ENCODE measurements at places on chromosomes 3 and 15.
A peak's percentile ranks its signal among the peaks of the same experiment; 100 is the strongest.

- DNase-seq, result no peak
These were observed 9.8 kb downstream of the RAB27A start for GRCh38 chr15:55279746-55280351.

GRCh38 chr3:108486338-108486737 is 24.1 kb downstream of the MYH15 start:
- DNase-seq, result no peak

DNA sequence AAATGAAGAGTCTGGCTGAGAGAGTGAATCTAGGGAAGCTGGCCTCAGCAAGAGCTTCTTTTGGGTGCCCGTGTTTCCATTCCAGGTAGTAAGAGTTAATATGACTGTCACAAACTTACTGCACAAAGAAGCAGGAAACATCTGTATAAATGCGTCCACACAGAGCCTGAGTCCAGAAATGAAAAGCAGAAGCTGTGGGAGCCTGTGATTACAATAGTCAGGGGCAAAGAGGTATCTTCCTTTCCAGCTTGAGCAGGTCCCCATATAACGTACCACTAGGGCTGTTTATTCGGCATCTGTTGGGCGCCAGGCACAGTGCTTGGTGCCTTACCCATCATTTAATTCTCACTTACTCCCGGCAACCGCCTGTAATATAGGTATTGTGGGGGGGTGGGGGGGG is 40.5 kb upstream of the B3GNT5 start:
- DNase-seq, result no peak

DNA sequence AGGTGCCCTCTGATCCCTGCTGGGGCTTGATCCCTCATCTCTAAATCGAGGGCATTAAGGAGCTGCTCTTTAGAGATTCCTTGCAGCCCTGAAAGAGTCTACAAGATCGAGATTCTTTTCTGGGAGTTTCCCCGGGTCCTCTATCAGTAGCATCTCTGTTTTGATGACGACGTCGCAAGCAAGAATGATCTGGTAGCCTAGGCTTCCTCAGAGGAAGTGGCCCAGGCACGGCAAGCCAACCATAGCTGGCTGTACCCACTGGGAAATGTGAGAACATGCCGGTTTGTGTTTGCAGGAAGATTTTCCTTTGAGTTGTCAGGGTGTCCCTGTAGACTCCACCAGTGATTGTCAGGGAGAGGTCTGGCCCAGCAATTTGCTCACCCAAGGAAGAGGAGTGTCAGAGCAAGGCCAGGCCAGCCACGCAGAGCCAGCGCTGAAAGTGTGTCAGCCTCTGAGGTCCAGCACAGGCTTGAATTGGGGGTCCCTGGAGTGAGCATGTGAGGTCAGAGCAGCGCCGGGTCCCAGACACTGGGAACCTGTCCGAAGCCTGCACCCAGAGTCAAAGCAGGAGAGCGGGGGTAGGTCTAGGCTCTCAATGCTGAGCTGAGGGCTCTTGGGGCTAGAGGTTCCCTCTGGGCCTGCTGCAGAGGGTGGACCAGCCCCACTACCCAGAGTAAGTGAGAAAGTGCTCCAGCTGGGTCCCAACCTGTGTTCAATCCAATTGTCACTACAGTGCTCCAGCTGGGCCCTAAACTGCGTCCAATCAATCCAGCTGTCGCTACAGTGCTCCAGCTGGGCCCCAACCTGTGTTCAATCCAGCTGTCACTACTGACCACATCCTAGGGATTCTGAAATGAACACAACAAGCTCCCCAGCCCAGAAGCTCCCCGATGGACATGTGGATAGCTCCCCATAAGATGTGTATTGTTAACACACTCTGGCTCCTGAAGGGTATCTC is 95.7 kb downstream of the CHDH start:
- no peak for DNase-seq

DNA sequence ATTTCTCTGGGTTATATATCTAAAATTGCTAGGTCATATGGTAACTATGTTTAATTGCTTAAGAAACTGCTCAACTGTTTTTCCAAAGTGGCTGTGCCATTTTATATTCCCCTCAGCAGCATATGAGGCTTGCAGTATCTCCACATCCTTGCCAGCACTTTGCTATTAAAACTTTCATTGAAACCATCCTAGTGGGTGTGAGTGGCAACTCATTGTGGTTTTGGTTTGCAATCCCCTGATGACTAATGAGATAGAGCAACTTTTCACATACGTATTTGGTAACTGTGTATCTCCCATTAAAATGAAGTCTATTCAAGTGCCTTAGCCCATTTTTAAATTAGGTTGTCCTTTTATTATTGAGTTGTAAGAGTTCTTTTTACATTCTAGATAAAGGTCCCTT is 17.3 kb downstream of the KPNA1 start:
- no peak for DNase-seq

GRCh38 chr15:88624156-88624970 is 3.2 kb downstream of the AEN start:
- DNase-seq, result no peak

DNA sequence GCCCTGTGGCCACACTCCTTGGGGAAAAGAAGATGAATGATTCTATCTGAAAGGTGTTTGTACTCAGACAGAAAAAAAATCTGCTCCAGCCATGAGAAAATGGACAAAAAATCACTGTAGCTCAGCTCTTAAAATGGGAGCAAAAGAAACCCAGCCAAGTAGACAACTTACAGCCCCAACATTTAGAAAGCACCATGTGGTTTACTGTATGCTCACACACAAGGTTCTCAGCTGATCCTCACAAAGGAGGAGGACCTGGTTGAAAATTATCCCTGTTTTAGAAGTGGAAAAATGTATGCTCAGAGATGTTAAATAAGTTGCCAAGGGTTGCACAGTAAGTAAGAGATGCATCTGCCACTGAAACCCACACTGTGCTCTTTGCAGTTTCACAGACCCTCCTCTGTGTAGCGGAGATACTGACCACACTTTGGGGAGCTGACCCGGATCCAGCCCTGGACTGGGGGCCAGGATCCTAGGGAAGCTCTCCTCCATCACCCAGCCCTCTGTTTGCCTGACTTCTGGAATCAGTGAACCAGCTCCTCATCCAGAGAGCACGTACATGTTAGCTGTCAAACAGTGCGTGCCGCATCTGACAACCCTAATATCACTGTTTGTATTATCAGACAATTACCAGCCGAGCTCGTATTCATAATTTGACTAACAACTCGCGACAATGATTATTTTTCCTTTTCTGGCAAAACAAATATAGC is 32.7 kb upstream of the TPRG1 start:
- DNase-seq, result no peak

- DNase-seq, result peak; percentile 97
These were observed at the start of the genes DNAJC17 and ZFYVE19 for GRCh38 chr15:40807028-40807887. TSS of gene DNAJC17 (minus strand) at chr15:40807473. CDS start at chr15:40807446, 27 bp downstream. TSS of gene ZFYVE19 (plus strand) at chr15:40807089. CDS start at chr15:40807590, 501 bp downstream.

DNA sequence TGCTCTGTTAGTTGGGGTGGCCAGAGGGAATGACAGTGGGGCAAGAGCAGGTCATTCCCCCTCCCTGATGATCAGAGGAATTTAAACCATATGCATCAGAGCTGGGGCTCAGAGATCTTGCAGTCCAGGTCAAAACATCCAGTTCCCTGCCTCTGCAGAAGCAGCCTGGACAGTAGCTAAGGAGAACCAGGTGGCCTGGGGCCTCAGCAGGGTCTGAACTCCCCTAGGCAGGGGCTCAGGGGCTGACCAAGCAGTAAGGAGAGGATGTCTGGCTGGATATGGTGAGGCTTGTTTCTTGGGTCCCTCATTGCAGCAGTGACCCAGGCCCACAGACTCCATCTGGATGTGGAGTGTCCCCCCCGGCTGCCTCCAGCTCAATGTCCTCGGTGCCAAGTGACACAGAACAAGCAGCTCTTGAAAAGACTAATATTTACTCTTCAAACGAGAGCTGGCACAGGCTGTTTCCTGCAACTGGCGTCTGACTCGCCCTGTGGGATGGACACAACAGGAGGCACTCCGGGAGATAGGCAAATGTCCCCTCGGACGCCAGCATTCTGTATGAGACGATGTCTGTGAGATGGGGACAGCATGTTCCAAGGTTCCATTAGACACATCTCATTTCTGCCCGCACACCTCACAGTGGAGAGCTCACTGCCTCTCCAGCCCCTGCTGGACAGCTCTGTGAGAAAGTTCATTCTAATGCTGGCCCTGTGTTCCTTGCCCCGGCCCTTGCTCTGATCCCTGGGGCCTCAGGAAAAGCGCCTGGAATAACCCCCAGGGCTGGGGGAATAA is 37.1 kb downstream of the SEC22C start:
- DNase-seq, result peak; percentile 71

GRCh38 chr15:36882056-36882455 is 218.3 kb downstream of the MEIS2 start:
- DNase-seq, result no peak

DNA sequence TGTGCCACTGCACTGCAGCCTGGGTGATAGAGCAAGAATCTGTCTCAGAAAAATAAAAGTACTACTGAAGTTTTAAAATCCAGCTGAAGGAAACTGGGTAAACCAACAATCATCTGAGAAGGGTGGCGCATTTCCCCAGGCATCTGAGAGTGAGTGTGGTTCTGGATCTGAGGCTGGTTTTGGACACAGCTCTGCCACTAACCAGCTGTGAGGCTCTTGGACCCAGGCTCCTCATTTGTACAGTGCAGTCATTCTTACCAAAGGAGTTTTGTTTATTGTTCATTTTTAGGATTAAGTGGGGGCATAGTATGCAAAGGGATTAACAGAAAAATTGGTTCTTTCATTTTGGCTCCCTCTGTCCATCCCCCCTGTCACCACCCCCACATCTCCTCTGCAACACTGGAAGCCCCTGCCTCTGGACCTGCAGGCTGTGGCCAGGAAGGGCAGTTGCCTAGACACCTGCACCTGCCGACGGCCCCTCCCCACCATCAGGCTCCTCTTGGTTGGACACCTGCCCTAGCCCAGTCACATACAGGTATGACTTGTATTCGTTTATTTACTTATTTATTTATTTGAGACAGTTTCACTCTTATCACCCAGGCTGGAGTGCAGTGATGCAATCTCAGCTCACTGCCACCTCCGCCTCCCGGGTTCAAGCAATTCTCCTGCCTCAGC is 8.8 kb downstream of the NUP210 start:
- peak; percentile 18 for DNase-seq

DNA sequence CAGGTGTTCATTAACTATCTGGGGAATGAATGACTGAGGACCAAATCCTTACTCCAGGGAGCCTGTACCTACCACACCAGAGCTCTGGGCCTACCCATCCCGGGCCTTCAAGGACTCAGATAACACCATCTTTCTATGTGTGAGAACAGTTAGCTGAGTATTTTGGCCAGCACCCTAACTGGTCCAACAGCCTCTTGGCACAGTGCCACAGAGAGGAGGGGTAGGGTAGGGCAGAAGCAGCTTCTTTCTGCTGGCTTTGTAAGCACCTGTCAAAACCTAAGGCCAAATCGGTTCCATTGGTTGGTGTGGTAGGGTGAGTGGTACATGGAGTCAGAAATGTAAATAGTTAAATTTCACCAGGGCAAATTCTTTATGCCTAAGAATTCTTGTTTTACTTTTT is 26.7 kb downstream of the ISL2 start:
- no peak for DNase-seq

- DNase-seq, result no peak
These were observed 63.2 kb upstream of the MNS1 start for GRCh38 chr15:56528136-56528535.

- no peak for DNase-seq
These were observed 60.7 kb upstream of the GOLGA6B start for GRCh38 chr15:72593838-72594237.

- no peak for DNase-seq
These were observed 101.7 kb upstream of the ZNF717 start for GRCh38 chr3:75886971-75887526.

- no peak for DNase-seq
These were observed 67.6 kb upstream of the NTRK3 start for GRCh38 chr15:88323976-88324740.

DNA sequence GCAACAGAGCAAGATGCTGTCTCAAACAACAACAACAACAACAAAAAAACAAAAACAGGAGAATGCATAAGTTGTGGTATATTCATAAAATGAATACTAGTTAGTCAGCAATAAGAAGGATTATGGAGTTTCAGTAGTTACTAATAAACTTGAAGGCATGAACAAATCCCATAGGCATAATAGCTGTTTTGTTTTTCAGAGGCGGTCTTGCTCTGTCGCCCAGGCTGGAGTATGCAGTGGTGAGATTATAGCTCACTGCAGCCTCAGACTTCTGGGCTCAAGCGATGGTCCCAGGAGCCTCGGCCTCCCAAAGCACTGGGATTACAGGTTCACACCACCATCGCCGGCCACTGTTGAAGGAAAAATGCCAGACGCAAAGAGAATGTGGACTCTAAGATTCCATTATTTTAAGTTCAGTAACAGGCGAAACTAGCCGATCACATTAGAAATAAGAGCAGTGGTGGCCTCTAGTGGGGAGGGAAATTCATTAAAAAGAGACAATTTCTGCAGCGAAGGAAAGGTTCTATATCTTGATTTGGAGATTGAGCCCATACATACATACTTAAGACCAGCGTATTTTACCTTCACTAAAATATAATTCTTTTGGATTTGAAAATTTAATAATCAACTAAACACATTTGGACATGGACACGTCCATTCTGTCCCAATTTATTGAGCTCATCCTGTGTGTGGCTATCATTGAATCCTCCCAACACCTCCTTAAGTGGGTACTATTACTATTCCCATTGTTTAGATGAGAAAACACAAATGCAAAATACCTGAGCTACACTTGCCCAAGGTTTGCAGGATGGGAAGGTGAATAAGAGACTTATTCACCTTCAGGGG is 27.4 kb upstream of the HDAC11 start:
- peak; percentile 56 for DNase-seq

DNA sequence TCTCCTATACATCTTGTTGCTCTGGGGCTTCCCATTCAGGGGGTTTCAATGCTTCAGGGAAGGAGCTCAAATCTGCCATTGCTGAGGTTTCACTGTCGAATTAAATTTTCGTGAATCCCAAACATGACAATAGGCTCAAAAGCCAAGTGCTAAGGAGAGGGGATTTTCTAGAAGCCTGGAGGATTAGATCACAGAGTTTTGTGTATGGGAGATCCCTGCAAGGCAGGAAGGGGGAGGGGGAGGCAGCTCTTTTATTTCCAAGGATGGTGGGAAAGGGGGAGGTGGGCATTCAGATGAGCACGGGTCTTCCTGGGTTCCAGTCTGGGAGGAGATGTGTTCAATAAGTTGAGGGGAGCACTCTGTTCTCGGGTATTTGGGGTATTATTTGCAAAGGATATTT is 69.9 kb upstream of the DLG1 start:
- DNase-seq, result no peak

GRCh38 chr15:73951601-73952000 is 25.3 kb downstream of the LOXL1 start:
- no peak for DNase-seq

DNA sequence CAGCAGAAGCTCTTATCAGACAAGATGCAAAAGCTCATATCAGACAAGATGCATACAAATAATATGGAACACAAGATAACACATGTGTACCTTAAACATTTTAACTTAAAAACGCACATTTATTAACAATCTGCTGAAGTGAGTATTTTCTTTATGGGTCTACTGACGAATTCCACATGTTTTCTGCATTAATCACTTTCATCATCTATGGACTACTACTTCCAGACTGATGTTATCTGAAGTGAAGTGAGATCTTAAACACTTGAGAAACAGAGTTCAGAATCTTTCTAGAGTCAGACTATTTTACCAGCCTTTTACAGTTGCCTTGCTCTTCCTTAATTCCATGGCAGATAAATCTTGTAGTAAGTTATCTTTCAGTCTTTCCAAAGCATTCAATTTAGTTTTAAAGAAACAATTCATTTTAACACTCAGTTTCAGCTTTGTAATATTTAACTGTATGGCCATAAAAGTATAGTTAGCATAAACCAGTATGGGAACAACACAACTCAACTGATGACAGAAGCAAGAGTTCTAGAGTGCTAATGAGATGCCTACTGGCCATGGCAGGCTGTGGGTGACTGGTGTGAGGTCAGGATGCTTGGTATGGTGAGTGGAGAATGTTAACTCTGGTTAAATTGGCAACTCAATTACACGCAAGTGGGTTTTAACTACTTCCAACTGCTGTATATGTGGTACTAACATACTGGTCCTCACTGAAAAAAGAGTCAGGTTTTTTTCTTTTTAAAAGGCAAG is 9.8 kb downstream of the CMTM6 start:
- DNase-seq, result no peak
